ENCODE measurements at places on chromosomes 2 and 18.

GRCh38 chr2:19894134-19894792 lies 7.5 kb downstream of the TTC32 start:
- no peak overlapping the region for H3K4me3 ChIP-seq
- H3K27me3 ChIP-seq = no peaks in the 10 kb centered on the region
- no peak for DNase-seq
- H3K27ac ChIP-seq = no peak overlapping the region
- H3K4me1 ChIP-seq = peaks cover 30% of the 10 kb centered on the region
- no peaks in the 10 kb centered on the region for H3K36me3 ChIP-seq

- no peak overlapping the region for H3K4me3 ChIP-seq
- no peak overlapping the region for H3K27ac ChIP-seq
- peaks cover 71% of the 10 kb centered on the region for H3K36me3 ChIP-seq
- no peaks in the 10 kb centered on the region for H3K4me1 ChIP-seq
- no peak for DNase-seq
- no peaks in the 10 kb centered on the region for H3K27me3 ChIP-seq
These were observed 41.6 kb downstream of the TTC21B start for GRCh38 chr2:165911981-165912380.

GRCh38 chr18:44562986-44563385 lies 117.7 kb upstream of the SETBP1 start:
- no peaks in the 10 kb centered on the region for H3K27me3 ChIP-seq
- H3K27ac ChIP-seq = no peak overlapping the region
- no peak for DNase-seq
- no peak overlapping the region for H3K4me3 ChIP-seq
- H3K4me1 ChIP-seq = no peaks in the 10 kb centered on the region
- no peaks in the 10 kb centered on the region for H3K36me3 ChIP-seq

DNA sequence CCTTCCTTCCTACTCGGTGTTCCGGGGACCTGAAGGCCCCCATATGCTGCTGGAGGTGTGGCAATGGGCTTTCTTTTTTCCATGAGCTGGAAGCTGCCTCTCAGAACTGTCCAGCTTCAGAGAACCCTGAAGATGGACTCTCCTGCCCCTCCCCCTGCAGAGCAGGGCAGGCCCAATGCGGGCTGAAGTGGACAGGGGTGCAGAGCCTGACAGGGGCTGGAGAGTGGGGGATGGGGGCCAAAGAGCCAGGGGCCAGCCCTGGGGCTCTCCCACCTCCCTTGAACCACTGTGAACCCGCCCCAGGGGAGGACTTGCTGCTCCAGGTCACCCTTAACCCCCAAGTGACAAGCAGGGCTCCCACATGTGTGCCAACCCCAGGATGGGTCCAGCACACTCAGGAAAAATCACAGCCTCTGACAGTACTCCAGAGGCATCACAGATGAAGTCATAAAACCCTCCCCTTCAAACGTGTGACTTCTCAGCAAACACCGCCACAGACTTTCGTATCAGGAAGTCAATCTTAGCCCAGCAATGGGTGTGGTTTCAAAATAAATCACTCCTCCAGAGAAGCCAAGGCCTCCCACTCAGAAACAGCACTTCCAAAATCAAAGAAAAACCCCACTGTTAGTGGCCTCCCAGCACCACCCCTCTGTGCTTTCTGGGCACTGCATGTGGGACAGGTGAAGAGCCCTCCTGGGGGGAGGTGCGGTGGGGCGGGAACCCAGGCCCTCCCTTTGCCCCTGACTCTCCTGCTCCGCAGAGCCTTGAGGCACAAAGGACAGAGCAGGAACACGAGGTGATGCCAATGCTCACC lies 135.8 kb downstream of the HDAC4 start:
- H3K4me3 ChIP-seq = peak overlapping the region; percentile 16
- no peaks in the 10 kb centered on the region for H3K36me3 ChIP-seq
- no peaks in the 10 kb centered on the region for H3K27me3 ChIP-seq
- H3K4me1 ChIP-seq = peaks cover 92% of the 10 kb centered on the region
- peak overlapping the region; percentile 86 for H3K27ac ChIP-seq

GRCh38 chr18:22789600-22789999 lies 143.5 kb upstream of the RBBP8 start:
- H3K4me1 ChIP-seq = no peaks in the 10 kb centered on the region
- H3K4me3 ChIP-seq = no peak overlapping the region
- no peaks in the 10 kb centered on the region for H3K36me3 ChIP-seq
- DNase-seq = no peak

DNA sequence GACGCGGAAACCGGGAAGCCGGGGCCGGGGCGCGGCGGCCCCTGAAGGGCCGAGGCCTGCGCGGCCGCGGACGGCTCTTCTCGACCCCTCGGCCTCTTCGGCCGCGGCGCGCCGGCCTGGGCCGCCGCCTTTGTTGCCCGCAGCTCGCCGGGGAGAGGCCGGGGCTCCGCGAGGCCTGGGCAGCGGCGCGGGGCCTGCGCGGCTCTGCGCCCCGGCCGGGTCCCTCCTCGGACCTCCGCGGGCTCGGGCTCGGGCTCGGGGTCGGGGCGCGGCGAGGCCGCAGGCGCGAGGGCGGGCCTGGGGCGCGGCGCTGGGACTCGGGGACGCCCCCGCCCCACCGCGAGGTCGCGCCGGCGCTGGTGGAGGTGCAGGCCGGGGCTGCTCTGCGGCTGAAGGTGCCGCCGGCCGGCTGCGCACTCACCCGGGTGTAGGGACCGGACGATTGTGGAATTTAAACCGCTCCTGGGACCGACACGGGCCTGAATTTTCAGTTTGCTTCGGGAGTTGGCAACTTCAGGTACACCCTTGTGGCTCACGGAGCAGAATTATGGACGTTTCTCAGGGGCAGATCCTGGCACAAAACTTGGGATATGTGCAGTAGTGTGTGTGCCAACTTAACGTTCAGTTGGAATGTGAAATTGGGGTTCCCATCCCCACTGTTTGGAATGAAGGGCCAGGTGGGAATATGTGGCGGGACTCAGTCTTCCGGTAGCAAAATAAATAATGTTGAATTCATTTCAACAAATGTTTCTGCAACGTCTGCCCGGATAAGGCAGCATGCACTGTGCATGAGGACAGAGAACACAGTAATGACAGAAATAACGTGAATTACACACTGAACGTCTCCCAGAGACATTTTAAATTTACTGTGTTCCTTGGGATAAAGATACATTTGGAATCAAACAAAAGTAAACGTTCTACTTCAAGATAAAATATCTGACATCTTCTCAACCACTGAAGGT lies 787 bp downstream of the SOCS6 start:
- peak overlapping the region; percentile 94 for H3K27ac ChIP-seq
- peak; percentile 62 for DNase-seq
- no peaks in the 10 kb centered on the region for H3K27me3 ChIP-seq
- peaks cover 43% of the 10 kb centered on the region for H3K4me1 ChIP-seq
- peak overlapping the region; percentile 89 for H3K4me3 ChIP-seq

- H3K36me3 ChIP-seq = no peaks in the 10 kb centered on the region
- H3K4me1 ChIP-seq = no peaks in the 10 kb centered on the region
- H3K27me3 ChIP-seq = no peaks in the 10 kb centered on the region
- no peak overlapping the region for H3K27ac ChIP-seq
- no peak for DNase-seq
These were observed 67.6 kb downstream of the CCDC102B start for GRCh38 chr18:68865503-68865902.

DNA sequence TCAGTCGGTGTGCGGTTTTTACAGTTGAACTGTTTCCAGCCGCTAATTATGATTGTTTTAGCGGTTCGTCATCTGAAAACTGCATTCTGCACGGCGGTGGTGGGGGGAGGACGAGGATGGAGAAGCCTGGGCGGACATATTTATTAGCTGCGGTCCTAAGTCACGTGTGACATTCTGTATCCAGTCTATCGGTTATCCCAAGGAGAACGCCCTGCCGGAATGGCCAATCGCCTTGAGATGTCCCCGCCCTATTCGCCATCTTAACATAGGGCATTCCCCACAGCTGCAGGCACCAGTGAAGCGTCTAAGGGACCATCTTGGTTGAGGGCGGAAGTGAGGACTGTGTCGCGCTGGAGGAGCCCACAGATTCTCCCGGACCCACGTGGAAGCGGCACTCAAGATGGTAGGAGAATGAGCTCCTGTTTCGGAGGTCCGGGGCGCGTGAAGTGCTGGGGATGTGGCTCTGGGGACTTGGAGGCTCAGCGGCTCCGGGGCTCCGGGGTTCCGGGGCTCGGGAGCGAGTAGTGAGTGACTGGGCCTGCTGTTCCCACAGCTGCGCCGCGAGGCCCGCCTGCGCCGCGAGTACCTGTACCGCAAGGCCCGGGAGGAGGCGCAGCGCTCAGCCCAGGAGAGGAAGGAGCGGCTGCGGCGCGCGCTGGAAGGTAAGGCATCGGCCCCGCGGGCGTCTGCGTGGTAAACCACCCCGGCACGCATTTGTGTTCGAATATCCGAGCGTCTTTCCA lies at the start of gene IMP4:
Gene IMP4, plus strand, starts transcription at position 365 of the 743 bp plus-strand sequence. Its CDS starts 36 bp downstream, at position 401.
- peak within 1 kb of the TSS; percentile 99 for H3K4me3 ChIP-seq
- peaks cover 15% of the 10 kb centered on the region for H3K4me1 ChIP-seq
- H3K27ac ChIP-seq = peak within 1 kb of the TSS; percentile 91

GRCh38 chr2:5723791-5724735 lies 31.9 kb downstream of the SOX11 start:
- H3K27me3 ChIP-seq = no peaks in the 10 kb centered on the region
- no peaks in the 10 kb centered on the region for H3K4me1 ChIP-seq
- H3K27ac ChIP-seq = no peak overlapping the region
- no peak overlapping the region for H3K4me3 ChIP-seq

DNA sequence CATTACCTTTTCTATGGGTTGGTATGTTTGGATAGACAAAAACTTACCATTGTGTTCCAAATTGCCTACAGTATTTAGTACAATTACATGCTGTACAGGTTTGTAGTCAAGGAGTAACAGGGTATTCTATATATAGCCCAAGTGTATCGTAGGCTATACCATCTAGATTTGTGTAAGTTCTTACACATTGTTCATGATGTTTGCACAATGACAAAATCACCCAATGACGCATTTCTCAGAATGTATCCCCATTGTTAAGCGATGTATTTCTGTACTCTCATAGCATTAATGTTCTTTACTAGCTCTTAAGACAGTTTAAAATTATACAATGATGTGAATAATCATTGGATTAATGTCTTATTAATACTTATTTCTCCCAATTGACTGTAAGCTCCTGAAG lies 16.7 kb downstream of the TACR1 start:
- no peak for DNase-seq
- no peak overlapping the region for H3K27ac ChIP-seq
- no peaks in the 10 kb centered on the region for H3K36me3 ChIP-seq
- H3K27me3 ChIP-seq = no peaks in the 10 kb centered on the region
- H3K4me3 ChIP-seq = no peak overlapping the region

DNA sequence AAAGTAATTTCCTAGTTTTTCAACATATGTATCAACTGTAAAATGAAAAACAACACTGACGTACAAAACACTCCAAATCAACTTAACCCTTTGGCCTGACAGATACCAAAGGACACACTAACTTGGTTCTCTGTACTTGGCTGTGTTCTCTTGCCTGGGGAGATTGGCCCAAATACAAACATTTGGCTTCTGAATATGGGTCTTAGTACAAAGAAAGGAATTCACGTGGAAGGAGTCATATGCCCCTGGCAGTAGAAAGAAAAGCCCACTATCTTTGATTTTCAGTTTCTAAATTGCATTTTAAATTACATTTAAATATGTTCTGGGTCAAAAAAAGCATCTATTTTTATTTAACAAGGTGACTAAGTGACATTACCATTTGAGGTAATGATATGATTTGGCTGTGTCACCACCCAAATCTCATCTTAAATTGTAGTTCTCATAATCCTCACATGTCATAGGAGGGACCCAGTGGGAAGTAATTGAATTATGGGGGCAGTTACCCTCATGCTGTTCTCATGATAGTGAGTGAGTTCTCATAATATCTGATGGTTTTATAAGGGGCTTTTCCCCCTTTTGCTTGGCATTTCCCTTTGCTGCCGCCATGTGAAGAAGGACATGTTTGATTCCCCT lies 153.6 kb upstream of the CCDC195 start:
- no peaks in the 10 kb centered on the region for H3K27me3 ChIP-seq
- no peaks in the 10 kb centered on the region for H3K4me1 ChIP-seq
- no peak for DNase-seq
- no peak overlapping the region for H3K4me3 ChIP-seq
- no peak overlapping the region for H3K27ac ChIP-seq

- no peaks in the 10 kb centered on the region for H3K4me1 ChIP-seq
- no peak for DNase-seq
- no peaks in the 10 kb centered on the region for H3K36me3 ChIP-seq
- H3K27ac ChIP-seq = no peak overlapping the region
- no peaks in the 10 kb centered on the region for H3K27me3 ChIP-seq
These were observed 96.6 kb upstream of the NRP2 start for GRCh38 chr2:205585449-205586383.

DNA sequence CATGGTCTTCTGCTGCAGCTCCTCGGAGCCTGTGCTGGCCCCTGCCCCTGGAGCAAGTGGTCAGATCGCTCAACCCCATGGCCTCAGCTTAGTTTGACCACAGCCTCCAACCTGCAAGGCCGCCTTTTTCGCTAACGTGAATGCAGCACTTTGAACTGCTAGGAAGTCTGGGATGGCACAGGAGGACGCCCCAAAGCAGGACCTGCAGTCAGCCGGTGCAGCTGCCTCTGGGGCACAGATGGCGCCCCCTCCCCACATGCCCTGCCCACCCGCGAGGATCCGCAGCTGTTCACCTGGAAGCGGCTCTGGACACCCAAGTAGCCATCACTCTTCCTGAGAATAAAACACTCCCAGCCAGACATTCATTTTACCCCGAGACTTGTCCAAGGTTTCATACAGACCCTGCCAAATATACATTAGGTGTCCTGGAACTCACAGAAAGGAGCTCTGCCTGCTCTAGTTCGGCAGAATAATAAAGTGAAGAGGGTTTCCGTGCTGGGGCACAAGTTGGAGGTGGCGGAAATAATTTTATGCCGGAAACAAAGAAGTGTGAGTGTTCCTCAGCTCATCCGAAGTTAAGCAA lies 510.1 kb downstream of the EIPR1 start:
- DNase-seq = no peak
- no peaks in the 10 kb centered on the region for H3K36me3 ChIP-seq
- no peak overlapping the region for H3K4me3 ChIP-seq
- no peaks in the 10 kb centered on the region for H3K4me1 ChIP-seq
- no peak overlapping the region for H3K27ac ChIP-seq

DNA sequence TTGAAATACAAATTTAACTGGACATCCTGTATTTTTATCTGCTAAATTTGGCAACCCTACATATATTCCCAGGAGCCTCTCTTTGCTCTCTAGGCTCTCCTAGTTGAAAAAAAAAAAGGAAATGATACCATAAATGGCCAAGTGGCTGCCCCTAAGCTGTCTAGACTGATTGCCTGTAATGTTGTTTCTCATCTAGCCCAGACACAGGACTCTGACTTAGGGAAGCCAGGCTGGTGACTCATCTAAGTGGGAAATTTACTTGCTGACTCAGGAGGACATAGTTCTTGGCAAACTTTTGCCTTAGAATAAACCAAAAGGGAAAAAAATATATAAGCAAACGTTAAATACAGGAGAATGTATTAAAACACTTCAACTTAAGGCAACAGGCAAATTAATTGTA lies 14.6 kb upstream of the ITGAV start:
- no peak overlapping the region for H3K4me3 ChIP-seq
- DNase-seq = no peak
- no peaks in the 10 kb centered on the region for H3K36me3 ChIP-seq
- peaks cover 9% of the 10 kb centered on the region for H3K4me1 ChIP-seq

DNA sequence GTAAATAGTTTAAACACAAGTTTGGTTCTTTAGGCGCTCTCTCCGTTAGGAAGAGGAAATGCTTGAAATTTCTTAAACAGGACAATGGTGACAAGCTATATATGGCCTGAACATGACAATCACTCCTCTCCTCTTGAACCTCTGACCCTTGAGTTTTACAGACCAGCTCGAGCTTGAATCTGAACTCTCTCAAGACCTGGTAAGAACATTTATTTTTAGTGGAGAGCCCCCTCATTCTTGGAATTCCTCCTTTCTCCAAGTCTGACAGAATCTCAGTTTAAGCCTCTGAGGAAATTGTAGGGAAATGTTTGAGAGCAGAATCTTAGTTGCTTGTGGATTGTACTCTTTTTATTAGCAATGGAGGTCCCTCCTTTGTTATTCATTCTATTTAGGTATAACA lies 1293.6 kb upstream of the ZEB2 start:
- H3K4me3 ChIP-seq = no peak overlapping the region
- no peak overlapping the region for H3K27ac ChIP-seq
- no peaks in the 10 kb centered on the region for H3K27me3 ChIP-seq
- H3K36me3 ChIP-seq = no peaks in the 10 kb centered on the region

Measured in psoas muscle (tissue), 8 donors.